ENCODE measurements at places on chromosomes 7 and 10.

DNA sequence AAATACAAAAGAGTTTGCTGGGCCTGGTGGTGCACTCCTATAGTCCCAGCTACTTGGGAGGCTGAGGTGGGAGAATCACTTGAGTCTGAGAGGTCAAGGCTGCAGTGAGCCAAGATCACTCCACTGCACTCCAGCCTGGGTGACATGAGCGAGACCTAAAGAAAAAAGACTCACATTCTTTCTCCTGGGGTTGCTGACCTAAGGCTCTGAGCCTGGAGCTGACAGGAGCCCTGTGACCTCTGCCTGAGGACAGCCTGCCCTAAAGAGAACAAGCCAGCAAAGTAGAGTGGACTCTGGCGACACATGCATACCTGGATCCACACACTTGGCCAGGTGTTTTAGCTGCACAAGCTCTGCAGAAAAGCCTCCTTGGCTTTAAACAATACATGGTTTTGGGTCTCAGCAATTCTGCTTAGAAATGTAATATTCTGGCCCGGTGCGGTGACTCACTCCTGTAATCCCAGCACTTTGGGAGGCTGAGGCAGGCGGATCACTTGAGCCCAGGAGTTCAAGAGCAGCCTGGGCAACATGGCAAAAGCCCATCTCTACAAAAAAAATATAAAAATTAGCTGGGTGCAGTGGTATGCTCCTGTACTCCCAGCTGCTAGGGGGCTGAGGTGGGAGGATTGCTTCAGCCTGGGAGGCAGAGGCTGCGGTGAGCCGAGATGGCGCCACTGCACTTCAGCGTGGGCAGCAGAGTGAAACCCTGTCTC is 58.4 kb downstream of the TMEM209 start:
- DNase-seq, result no peak

DNA sequence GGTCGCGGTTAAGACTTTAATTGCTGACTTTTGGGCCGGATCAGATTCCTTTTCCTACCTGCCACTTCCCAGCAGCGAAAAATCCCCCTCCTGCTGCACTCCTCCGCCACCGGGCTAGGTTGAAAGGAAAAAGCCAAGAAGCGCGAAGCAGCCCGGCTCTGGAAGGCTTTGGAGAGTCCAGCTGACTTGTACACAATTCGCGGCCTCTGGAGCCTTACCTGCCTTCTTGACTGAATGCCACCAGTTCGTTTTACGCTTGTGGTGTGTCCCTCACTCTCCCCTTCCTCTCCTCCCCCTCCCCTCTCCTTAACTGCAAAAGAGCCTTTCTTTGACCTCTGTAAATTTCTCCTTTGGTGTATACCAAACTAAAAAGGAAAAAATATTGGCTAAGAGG is 2.7 kb upstream of the FEZF1 start:
- DNase-seq, result no peak

GRCh38 chr7:95539426-95539825 is 53.7 kb downstream of the ASB4 start:
- DNase-seq, result no peak

GRCh38 chr10:129772468-129773358 is 191.4 kb downstream of the EBF3 start:
- no peak for DNase-seq

- no peak for DNase-seq
Measured at GRCh38 chr10:50279489-50279888, 28.2 kb upstream of the ASAH2 start.

DNA sequence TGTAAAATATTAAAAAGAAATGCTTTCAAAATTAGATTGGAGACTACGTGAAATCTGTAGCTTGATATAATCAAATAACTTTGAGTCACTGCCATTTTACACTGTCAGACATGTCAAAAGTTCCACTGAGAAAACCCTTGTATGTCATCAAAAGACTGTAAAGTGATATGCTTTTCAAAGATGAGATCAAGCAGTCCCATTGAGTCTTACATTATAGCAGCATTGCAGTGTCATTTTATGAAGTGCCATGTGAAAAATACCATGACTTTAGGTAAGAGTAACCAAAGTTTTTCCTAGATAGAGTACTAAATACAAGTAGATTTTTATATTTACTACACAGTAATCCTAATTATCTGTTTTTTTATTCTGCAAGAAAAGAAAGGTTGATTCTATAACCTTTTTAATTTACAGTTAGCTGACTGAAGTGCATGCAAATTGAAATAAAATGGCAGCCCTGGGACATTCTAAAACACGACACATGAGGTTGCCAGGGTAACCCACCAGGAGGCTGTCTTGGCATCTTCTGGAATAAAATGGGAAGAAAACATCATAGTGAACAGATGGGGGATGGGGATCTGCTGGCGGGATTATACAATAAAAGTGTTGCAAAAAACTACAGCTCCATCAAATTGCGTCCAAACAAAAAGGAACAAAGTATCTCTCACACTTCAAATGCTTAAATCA is 91.3 kb upstream of the TMEM106B start:
- DNase-seq, result no peak

GRCh38 chr7:108222236-108222892 is 92.2 kb upstream of the LAMB4 start:
- no peak for DNase-seq

DNA sequence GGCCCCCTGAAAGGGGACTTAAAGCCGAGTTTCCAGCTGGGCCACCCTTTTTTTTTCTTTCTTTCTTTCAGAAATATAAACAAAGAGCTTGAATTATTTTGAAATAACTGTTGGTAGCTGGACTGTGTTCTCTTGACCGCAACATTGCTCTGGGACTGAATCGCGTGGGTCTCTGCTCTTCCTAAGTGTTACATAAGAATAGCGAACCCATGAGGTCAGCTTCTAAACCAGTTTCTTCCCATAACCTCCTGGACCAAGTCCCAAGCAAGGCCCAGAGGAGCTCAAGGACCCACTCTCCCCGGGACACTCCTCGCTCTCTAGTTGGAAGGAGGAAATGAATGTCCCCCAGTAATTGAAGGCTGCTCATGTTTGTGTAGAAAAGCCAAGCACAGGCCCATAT is 91.1 kb downstream of the CXCL12 start:
- DNase-seq, result no peak

DNA sequence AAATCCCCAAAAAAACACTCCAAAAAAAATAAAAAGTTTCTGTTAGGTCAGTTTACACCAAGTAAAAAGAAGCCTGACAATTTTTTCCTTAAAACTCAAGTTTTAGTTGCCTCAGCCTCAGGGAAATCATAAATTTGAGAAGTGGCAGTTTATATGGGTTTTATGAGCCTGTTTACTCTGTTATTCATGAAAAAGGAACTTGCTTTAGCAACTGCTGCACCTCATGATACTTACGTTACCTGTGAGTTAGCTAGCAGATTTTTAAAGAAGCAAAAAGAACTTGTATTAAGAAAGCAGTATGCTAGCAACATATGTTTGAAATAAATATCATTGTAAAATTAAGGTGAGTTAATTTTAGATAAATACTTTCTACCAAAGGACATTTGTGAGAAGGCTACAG is 1264.5 kb upstream of the PHF14 start:
- no peak for DNase-seq

All from NAMALWA (cell line).